ENCODE measurements at places on chromosomes 6 and 20.
A peak's percentile ranks its signal among the peaks of the same experiment; 100 is the strongest.

- no peak for DNase-seq
These were observed 6.7 kb downstream of the SMOC2 start for GRCh38 chr6:168447700-168448099.

DNA sequence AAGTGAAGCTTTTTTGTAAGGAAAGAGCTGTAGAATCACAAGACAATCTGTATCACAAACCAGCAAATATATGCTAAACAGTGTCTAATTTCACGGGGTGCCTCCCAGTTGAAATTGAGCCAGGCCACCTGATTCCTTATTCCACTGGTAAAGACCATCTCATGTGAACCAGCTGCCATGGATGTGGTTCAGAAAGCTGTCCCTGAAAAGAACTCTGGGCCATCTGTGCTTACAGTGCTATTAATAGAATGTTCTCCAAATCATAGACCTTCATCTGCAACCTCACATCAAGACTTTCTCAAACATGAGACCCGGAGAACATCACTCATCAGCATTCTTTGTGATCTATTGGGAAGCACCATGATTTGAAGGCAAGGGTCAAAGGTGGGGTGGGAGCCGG is 89.7 kb downstream of the FBXO5 start:
- DNase-seq, result no peak

- DNase-seq, result no peak
These were observed 297.2 kb downstream of the GJA1 start for GRCh38 chr6:121732641-121733040.

DNA sequence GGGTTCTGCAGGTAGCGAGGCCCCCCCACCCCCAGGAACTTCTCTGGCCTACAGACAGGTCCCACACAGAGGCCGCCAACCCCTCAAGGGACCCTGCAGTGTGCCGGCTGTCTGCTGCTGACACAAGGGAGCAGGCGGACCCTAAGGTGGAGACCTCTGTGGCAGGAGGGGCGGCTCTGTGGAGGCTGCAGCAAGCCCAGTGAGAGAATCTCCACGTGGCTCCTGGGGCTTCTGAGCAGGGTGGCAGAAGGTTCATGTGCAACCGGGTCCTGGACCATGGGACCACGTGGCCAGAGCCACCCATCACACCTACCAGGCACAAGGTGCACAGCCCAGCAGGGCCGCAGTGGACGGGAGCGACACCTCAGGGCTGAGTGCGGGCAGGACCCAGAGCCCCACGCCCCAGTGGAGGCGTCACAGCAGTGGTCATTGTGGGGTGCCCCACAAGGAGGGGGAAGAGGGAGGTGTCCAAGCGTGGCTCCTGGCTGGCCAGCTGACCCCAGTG is 4.3 kb downstream of the ARFRP1 start:
- no peak for DNase-seq

- DNase-seq, result no peak
These were observed 450.1 kb downstream of the GJA1 start for GRCh38 chr6:121885399-121886152.

DNA sequence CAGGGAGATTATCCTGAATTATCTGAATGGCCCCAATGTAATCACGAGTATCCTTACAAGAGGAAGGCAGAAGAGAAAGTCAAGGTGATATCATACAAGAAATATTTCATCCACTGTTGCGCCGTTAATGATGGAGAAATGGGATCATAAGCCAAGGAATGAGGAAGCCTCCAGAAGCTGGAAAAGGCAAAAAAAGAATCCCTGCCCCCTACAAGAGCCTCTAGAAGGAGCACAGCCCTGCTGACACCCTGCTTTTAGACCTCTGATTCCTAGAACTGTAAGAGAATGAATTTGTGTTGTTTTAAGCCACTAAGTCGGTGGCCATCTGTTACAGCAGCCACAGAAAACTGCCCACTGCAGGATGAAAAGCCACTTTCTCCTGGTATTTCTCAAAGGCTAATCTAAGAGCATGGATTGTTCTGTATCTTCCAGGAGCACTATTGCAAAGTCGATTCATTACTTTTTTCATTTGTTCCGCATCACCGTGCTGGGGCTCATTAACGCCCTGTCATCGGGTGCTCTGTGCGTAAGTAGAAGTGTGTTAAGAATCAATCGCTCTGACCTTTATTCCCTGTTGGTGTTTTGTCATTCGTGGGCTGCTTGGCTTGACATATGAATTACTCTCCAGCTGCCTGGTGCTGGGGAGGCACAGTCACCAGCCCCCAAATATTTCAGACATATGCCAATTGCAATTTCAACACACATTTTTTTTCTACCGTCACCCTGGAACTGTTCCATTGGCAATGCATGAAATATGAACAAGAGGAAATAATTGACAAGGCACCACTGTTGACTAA is 117.0 kb downstream of the PCSK2 start:
- no peak for DNase-seq

GRCh38 chr20:1688886-1689538 is 31.4 kb upstream of the SIRPG start:
- DNase-seq, result no peak

DNA sequence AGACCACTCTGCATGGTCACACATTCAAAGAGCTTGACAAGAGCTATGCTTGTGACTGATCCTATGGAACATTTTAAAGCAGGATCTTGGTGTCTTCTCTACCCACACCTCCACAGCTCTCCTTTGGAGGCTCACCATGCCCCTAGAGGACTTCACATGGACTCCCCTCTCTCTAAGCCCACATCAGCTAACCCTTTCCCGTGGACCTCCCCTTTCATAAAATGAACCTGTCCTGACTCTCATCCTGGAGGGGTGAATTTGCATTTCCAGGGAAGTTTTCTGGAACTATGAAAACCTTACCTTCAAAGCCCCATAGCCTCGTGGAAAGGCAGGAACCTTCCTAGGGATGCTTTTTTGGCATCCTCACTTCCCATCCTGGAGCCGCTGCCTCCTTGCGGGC is 184.4 kb upstream of the SUPT3H start:
- DNase-seq, result no peak

GRCh38 chr6:53845280-53846195 is 50.7 kb downstream of the LRRC1 start:
- DNase-seq, result no peak

DNA sequence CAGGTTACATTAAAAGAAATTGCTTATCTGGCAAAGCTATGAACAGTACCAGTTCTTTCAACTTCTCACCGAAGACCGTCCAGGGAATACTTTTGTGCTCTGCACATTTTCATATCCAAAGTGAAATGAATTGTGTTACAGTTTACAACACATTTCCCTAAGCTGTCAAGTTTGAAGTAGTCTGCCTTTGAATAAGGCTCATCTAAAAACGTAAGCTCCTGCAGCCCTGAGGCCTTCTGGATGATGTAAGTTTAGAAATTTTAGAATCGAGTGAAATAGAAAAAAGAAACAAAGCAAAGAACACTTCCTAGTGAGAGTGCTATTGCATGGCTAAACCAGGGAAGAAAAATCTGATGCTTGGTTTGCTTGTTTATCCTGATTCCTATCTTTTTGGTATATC is 653.8 kb downstream of the MMUT start:
- DNase-seq, result no peak

DNA sequence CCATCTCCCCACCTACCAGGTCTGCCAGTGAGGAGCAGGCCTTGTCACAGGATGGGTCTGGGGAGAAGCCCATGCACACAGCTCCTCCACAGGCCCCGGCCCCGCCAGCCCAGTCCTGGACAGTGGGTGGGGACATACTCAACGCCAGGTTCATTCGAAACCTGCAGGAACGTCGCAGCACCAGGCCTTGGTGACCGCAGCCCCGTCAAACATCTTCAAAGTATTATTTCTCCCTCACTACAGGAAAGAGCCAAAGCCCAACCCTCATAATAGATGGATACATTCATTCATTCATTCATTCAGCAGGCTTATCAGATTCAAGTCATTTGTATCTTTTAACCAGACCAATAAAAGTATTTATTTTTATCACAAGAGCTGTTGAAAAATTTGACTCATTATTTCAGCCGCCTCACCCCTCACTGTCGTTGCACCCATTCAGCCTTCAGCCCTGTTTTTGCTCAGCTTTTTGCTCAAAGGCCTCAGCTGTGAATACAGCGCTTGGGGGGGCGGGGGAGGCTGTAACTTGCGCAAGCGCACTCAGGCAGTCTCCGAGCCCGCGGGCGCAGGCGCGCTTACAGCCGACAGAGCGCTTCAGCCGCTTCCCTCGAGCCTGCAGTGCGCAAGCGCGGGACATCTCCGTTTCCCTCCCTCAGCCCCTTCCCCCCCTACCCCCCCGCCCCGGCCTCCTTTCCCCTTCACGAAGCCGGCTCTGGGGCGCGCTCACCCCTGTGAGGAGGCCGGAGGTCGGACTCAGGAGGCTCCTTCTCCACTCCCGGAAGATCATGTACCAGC is at the start of gene C6orf136:
Gene C6orf136, plus strand, starts transcription at position 684 of the 792 bp plus-strand sequence. Its CDS starts 99 bp downstream, at position 783.
- DNase-seq, result peak; percentile 93

DNA sequence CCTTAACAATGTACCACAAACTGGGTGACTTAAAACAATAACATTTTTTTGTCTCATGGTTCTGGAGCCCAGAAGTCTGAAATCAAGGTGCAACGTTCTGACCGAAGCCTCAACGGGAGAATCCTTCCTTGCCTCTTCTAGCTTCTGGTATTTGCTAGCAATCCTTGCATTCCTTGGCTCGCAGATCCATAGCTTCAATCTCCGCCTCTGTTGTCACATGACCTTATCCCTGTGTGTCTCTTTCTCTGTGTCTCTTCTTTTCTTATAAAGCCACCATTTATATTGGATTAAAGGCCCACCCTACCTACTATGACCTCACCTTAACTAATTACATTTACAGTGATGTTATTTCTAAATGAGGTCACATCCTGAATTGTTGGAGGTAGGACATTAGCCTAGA is 37.2 kb upstream of the DOK5 start:
- no peak for DNase-seq

GRCh38 chr6:87945181-87945580 is 102.5 kb upstream of the SPACA1 start:
- DNase-seq, result no peak

Measured in activated T-cell treated with anti-CD3 and anti-CD28 coated beads, Interleukin-2, amount 50 U/mL, for 1 hour (primary cell).